ENCODE measurements at places on chromosomes 5 and 9. TPM values are rescaled to one million over a fixed set of nuclear protein-coding genes. Genes with fewer than 3 reads are reported as not detected.

DNA sequence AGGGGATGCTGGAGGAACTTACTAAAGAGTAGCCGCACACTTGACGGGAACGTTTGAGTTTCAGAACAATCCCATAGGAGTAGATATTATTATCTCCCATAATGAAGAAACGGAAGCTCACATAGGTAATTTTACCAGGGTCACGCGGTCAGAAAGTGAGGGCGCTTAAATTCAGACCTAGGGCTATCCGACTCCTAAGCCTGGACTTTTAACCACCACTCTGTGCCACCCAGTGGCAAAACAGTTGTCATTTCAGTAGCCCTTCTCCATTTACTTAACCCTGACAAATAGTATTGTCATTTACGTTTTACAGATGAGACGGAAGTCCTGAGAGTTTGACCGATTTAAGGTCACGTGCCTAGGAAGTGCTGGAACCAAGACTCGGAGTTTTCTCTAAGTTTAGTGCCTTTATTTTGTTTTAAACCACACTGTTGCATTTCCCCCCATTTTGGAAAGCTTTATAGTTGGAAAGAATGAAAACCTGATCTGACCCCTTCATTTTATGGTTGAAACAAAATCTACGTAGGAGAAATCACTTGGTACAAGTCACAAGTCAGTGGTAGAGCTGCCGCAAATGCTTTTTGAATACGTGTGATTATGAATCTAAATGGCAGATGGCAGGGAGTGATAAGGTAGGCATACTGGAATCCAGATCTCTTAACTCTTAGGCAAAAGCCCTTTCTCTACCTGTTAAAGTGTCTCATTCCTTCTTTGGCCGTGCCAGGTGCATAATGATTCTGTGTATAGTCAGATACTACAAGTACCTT is 650 bp downstream of the MRRF start:
- peak; percentile 61 for DNase-seq

DNA sequence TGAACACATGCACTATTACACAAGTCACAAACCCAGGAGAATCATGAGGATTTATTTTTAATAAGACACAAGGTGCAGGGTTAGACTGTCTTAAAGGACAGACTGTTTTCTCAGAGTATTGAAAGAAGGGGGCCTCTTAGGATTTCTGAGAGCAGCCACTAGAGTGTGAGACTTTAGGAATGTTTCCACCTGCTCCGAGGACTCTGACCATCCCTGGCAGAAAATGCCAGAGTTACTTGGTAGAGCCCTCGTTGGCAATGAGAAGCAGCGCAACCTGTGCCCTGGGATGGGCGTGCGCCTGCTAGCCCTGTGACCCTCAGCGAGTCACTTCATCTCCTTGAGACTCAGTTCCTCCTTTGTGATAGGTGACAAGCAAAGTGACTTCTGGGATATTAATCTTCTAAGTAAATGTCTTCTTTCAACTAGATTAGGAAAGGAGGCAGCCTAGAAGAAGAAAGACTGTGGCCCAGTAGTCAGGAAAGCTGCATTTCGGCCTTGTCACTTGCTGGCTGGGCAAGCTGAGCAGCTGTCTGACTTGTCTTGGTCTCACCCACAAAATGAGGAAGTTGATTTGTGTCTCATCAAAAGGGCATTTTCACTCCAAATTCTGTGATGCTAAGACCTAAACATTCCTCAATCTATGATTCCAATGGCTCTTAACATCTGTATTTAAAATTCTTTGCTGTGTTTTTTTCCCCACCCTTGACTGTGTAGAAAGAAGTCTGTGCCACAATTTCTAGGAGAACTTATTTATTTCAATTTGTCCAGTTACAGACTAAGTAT is 60.5 kb downstream of the PTCD2 start:
- no peak for DNase-seq

DNA sequence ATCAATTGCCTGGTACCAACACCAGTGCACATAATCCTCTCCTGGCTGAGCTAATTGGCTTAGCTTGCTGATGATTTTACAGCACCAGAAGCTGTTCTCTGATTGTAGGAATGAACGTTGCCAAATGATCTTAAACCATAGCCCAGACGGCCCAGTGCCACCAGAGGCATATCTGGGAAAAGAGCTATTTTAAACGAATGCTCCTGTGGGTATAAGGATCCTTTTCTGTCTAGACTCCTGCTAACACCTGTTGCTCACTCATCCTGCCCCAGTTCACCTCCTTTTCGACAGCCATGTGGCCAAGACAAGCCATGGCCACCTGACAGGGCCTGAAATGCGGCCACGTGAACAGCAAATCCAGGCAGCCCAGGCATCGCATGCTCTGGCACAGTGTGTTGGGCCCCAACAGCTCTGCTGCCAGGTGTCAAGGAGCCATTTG is 289.9 kb upstream of the SLC30A5 start:
- no peak for DNase-seq

KIF20A gene
- total RNA-seq, result 18.9 TPM

GRCh38 chr5:176878463-176878862 is 20.7 kb downstream of the HK3 start:
- no peak for DNase-seq

GRCh38 chr5:138770291-138770690 is 17.1 kb downstream of the CTNNA1 start:
- DNase-seq, result peak; percentile 28

DNA sequence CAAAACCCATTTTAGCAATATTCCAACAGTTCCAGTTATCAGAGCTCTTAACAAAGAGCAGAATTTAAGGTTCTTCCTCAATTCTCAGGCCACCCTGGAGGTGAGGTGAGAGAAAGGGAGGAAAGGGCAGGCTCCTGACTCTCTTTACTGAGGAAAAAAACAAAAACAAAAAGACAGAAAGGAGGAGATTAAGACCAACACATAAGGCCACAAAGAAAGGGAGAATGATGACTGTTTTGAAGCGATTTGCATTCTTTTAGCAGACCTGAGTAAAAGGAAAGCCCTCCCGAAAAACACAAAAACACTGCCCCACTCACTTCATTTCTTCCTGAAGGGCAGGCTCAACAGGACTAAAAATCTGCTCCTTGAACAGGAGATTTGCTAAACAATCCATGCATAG is 300.5 kb downstream of the ARL15 start:
- no peak for DNase-seq

DNA sequence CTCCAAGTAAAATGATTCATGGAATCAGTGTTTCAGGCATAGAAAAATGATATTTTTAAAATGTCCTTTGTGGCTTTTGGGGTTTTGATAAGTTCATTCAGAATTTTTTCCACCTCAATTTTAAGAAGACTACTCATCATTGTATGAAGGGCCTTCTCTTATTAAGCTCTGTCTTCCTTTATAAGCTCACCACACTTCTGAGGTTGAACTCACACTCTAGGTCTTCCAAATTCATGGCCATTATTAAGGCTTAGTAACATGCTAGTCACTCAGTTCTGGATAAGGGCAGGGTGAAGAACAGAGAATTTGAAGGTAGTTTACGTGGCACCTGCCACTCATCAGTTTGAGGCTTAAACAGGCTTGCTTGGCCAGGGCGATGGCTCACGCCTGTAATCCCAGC is 4.2 kb downstream of the MELK start:
- DNase-seq, result no peak

- DNase-seq, result peak; percentile 78
These were observed 28.8 kb upstream of the MGAT1 start for GRCh38 chr5:180831139-180832093.

GRCh38 chr9:87725356-87725899 is 491 bp upstream of the CTSL start:
- DNase-seq, result peak; percentile 15

- DNase-seq, result no peak
These were observed 39.4 kb upstream of the CNOT6 start for GRCh38 chr5:180454752-180455151.

- peak; percentile 99 for DNase-seq
These were observed 96.8 kb downstream of the ZNF608 start for GRCh38 chr5:124649491-124650146.

TAF11L5 gene
- total RNA-seq, result not detected

- DNase-seq, result no peak
These were observed 104.4 kb upstream of the GNA14 start for GRCh38 chr9:77752554-77752953.

XPA gene
- 11.9 TPM for total RNA-seq

PFN3 gene
- not detected for total RNA-seq

MSANTD3 gene
- total RNA-seq, result 57.3 TPM

- DNase-seq, result no peak
These were observed 5.1 kb upstream of the NFIB start for GRCh38 chr9:14318934-14319580.

PCDHB13 gene
- 1.4 TPM for total RNA-seq

ISL1 gene
- not detected for total RNA-seq

GRCh38 chr5:43165323-43165722 is 26.7 kb upstream of the NIM1K start:
- no peak for DNase-seq

- peak; percentile 57 for DNase-seq
These were observed 215.7 kb upstream of the S1PR3 start for GRCh38 chr9:88775559-88775958.

DNA sequence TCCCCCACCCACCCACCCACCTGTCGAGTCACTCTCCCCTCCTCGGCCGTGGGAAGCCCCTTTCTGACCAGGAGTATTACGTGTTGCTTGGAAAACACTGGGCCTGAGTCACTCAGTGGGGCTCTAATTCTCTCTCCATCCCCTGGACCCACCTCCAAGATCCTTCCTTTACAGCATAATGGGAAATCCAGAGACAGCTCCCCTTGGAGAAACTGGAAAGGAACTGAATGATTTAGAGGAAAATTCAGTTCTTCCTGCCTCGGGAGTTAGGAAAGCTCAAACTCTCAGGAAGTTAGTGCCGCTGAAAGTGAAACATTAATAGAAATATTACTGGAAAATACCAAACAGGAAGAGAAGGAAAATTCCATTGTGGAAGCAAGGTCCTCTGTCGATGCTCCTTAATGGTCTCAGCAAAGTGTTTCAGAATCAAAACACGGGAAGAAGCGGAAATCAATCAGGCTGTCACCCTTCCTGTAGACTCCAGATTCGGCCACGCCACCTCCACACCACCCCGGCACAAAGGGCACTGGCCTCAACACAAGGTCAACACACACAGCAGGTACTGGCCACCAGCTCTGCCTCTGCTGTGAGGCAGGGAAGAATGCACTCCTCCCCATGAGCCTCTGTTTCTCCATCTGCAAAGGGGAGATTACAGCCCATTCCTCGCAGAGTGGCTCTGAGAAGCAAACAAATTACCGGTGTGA is 9.6 kb downstream of the SHB start:
- peak; percentile 92 for DNase-seq

DNA sequence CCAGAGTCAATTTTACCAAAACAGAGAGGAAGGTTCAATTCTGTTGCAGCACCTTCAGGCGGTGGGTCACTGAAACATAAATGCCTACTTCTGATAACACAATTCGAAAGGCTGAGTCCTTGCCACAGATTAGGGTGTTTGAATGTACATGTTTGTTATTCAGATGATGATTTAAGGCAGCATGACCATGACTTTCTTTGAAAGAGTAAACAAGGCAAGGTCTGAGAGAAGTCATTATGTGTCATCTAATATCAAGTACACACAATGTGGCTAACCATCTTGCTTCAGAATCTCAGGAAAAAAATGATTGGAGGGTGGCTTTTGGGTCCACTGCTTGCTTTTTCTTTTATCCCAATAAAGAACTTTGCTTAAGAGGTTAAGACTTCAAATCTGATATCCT is 457.5 kb downstream of the TAF11L14 start:
- DNase-seq, result no peak

GRCh38 chr5:135437796-135438560 is 9.2 kb downstream of the DCANP1 start:
- DNase-seq, result peak; percentile 51

GABRA1 gene
- total RNA-seq, result not detected

GRCh38 chr5:59209758-59210359 is 627.0 kb downstream of the RAB3C start:
- DNase-seq, result no peak

DNA sequence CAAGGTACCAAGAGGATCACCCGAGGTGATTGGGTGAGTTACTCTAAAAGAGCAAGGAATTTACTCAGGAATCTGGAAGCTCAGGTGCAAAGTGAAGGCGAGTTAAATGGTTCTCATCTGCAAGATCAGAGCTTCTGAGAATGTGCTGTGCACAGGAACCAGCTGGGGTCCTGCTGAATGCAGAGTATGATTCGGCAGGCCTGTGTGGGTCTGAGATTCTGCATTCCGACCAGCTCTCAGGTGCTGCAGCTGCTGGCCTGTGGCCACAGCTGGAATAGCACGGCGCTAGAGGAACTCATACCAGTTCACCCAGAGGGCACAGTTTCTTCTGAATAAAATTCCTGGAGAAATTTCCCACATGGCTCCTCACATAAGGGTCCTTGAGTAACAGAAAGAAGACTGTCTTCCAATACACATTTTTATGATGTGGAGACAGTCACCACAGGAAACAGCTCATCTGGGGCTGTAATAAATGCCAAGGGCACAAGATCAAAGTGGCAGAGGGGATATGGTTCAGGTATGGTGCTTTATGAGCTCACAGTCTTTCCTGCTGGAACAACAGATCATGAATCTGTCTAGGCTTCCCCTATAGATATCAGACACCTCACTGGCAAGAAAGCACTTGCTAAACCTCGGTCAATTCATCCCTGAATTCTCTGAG is 83.9 kb downstream of the PTPN3 start:
- DNase-seq, result no peak

DNA sequence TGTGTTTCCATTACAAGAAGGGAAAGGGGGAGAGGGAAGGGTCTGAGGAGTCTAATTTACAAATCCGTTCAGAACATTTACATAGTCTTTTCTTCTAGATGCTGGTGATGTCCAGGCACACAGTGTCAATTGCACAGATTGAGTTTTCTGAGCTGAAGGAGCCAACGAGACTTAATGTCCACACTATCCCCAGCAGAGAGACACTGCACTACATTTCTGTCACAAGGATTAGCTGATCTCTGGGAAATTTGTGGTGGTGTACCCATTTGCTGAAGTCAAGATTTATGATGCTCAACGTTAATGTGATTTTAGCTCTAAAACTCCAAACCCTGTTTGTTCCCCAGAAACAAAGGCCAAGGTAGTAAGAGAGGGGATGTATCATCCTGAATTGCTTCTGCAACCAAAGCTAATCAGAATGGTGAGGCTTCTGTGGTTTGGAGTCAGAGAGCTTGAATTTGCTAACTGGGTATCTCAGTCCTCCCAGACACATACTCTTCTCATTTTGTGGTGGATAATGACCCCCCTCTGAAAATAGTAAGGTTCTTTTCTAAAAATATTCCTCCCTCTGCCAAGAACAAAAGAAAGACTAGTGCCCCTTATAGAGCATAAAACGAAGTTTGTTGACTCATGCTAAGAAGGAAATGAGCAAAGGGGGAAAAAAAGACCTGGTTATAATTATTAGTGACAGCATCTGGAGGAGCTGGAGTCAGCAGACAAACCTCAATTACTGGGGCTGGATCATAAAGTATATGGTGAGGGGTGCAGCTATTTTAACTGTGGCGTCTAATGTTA is 416.9 kb downstream of the PSAT1 start:
- peak; percentile 37 for DNase-seq

All from dermis blood vessel endothelial cell (primary cell).